ENCODE measurements at places on chromosomes 1 and 21.

DNA sequence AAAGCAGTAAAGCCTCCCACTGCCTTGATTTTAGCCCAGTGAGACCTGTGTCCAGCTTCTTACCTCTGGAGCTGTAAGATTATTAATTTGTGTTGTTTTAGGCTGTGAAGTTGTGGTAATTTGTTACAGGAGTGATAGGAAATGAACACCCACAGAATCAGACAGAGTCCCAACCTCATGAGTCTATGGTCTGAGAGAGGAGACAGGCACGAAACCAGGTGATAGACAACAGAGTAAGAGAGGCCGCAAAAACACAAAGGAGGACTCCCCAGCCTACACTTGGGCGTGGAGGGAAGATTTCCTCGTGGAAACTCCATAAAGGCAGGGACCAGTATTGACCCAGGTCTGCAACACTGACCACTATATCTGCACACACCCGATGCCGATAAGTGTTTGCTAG is 234.6 kb upstream of the JUN start:
- no peak for DNase-seq

DNA sequence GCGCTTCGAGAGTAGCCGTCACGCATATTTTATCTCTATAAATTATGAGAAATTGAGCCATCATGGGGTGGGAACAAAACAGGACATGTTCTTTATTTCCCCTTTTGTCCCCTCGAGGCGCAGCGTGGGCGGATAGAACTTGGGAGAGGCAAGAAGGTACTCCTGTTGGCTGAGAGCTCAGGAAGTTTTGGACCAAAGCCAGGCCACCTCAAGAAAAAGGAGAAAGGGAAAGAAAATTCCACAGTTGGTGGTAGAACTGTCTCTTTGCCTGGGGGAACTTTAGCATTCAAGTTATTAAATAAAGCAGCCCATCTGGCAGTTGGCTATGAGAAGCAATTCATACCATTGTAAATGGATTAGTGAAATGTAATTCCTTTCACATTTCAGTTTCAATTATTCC is 76.4 kb upstream of the DSCAM start:
- no peak for DNase-seq

GRCh38 chr21:27590271-27590670 is 623.4 kb upstream of the ADAMTS5 start:
- no peak for DNase-seq

- no peak for DNase-seq
These were observed 146.4 kb downstream of the LRIG2 start for GRCh38 chr1:113219377-113219776.

GRCh38 chr1:167054531-167054930 is 35.6 kb downstream of the GPA33 start:
- no peak for DNase-seq

DNA sequence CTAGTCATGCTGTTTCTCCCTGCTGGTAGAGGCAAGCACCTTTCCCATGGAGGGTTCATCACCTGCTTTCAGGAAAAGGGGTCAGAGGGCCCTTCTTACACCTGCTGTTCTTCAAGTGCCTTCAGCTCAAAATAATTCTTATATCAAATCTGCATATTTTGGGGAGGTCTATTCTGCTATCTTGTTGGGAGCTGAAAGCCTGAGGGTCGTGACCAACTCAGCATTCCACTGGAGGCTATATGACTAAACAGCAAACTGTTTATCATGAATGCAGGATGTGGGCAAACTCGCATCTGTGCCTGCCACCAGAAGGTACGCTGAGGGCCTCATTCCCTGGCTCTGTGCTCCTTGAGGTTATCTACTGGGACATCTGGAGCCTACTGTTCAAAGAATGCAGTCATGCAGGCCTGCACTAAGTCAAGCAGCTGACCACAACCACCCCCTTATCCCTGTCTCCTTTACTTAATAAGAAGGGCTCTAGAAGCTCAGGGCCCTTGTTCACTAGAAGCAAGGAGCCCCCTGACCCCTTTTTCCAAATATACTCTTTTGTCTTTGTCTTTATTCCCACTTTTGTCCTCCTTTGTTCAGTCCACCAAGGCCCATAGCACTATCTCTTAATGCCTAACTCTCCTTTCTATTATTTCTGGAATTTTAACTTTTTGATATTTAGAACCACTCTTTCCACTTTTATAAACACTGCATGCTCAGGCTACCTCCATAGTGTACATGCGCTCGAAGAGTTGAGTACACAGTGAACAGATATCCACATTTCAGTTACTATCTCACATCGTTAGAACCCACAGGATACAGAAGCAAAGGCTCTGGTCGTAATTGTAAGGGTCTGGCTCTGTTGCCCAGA is 4.5 kb upstream of the TRIM17 start:
- no peak for DNase-seq

GRCh38 chr1:172497230-172497629 is 35.7 kb upstream of the SUCO start:
- DNase-seq = no peak

DNA sequence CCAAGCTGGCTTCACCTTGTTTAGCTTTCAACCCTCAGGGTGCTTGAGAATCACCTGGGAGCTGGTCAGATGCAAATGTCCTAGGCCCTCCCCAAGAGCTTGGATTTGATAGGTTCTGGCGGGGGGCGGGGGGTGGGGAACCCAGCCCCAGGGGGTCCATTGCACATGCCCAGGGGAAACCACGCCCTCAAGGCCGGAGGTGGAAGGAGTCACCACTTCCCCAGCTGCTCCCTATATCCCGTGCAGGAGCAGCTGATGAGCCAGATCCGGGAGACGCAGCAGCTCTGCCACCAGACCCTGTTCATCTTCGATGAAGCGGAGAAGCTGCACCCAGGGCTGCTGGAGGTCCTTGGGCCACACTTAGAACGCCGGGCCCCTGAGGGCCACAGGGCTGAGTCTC is 5.8 kb downstream of the TOR3A start:
- DNase-seq = no peak

DNA sequence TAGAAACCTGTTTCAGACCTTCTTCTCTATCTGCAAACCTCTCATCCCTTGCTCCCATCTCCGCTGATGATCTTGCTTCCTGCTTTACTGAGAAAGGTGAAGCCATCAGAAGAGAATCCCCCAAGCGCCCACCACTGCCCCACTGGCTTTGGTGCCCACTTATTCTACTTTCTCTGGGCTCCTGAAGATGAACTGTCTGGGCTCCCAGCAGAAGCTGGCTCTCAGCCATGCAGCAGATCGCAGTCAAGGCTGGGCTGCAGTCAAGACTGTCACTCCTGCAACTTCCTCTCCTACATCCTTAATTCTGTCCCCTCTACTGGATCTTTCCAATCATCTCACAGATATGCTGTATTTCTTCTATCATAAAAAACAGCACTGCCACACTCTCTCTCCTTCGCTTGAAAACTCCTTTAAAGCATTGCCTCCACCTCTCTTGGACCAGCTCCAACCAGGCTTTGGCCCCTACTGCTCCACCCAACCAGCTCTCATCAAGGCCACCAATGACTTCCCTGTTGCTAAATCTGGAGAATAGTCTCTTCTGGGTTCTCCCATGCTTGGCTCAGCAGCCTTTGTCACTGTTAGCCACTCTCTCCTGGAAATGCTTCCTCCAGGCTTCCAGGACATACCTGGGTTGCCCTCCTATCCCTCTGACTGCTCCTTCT is 25.8 kb downstream of the TRIM62 start:
- no peak for DNase-seq

DNA sequence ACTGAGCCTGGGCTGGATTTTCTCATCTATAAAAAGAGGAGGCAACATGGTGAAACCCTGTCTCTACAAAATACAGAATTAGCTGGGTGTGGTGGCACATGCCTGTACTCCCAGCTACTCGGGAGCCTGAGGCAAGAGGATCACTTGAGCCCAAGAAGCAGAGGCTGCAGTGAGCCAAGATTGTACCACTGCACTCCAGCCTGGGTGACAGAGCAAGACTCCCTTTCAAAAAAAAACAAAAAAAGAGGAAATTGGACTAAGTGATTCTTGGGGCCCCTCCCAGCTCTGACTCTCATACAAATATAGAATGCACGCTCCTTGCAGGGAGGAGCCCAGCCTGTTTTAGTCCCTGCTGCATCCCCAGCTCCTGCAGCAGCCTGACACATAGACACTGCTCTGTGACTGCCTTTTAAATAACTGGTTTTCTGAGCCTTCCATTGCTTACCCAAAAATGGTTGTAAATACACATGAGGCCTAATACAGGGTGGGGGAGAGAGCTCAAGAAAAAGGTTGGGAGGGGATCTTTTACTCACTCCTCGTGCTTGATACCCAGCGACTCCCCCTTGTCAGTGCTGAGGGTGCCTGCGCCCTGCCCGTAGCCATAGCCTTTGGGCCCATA is 17.2 kb downstream of the CSRP1 start:
- DNase-seq = no peak

DNA sequence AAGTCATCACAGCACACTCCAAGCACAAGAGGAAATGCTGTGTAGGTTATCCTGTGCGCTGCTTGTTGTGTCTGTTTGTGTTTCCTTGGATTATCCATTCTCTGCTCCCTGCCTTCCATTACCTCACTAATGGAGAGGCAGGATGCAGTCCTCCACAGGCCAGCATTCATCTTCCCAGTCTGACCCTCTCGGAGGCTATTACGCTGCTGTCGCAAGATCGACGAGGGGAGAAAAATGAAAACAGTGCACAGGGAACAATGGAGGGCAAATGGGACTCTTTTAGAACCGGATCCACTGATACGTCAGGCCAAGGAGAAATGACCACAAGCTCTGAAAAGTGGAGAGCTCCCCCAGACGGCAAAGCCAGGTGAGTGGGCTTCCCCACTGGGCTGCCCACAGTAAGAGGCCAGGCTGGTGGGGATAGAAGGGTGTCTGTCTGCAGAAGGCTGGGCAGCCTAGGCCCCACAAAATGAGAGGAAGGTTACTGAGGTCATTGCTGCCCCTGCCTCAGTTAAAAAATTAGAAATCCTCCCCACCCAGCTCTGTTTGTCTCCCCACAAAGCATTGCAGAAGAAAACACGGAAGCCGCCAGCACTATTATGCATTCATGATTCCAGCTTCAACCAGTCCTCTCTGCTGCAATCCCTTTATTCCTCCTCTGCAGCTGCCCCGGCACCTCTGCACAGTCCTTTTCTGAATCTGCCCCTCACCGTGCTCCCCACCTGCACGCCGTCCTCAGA is 21.7 kb downstream of the LRRN2 start:
- no peak for DNase-seq

DNA sequence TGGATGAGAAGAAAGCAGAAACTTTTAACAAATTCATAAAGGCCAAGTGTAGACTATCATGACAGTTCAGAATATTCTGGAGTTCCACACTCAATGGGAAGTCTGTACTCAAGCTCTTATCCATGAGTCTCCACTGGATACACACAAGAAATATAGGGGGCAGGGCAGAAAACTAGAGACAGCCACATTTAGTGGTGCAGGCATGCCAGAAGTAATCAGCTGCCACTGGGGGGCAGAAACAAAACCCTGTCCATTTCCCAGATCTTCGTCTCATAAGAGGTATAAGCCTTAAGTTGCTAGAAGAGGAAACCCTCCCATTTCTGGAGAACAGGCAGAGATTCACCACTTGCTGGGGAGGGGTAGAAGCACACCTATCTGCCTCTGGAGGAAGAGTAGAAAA is 166.8 kb upstream of the GALNT2 start:
- no peak for DNase-seq

GRCh38 chr1:215718575-215719287 is 151.6 kb downstream of the KCTD3 start:
- DNase-seq = no peak

DNA sequence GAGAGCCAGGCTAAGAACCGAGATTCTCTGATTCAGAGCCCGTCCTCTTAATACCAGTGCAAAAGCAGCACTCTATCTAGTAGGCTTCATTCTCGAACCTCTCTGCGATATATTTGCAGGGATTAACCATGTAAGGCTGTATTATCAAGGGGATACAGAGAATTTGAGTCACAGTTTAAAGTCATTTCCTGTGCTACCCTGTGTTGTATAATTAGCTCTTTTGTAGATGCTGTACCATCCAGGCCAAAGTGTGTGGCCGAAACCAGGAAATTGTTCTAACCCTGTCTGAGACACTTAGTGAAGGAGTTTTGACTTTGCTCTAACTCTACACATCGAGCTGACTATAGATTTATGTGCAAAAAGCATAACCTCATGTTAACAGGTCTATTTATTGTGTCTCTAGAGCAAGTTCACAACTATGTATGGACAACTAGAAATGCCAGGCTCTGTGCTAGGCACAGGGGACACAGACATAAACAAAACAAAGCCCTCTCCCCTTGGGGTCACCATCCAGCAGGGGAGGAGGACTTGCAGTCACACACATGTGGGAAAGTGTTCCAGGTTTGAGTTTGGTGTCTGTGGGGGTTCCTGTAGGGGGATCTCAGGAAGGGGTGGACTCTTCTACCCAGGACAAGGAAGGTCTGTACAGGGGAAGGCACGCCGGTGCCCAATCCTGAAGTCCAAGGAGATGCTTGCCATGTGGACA is 182.2 kb downstream of the DHRS3 start:
- no peak for DNase-seq

DNA sequence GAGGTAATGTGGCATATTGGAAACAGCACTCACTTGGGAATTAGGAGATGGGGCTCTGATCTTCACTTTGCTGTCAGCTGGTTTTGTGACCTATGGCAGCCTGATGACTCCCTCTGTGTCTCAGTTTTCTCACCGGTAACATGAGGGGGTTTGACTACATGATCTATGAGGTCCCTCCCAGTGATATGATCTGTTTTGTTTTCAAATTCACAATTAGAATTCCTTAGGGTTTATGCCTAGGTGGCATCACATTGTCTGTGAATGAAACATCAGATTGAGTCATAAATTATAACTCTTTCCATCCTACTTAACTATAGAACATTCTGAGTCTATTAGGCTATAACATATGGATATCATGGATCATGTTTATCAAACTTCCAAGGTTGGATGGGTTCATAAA is 386.6 kb downstream of the PTBP2 start:
- no peak for DNase-seq

- no peak for DNase-seq
These were observed 113.5 kb downstream of the NTNG1 start for GRCh38 chr1:107254306-107254705.

Data from stimulated activated CD4-positive, alpha-beta T cell treated with anti-CD3 and anti-CD28 coated beads, Interleukin-2, amount 100 ng/mL, for 48 hours (primary cell).